Stimulated activated CD4-positive, alpha-beta T cell treated with anti-CD3 and anti-CD28 coated beads, Interleukin-15, amount 100 ng/mL, for 1 hour (primary cell): ENCODE measurements at places on chromosomes 7 and 10.

GRCh38 chr7:45460379-45460778 is 113.8 kb upstream of the ADCY1 start:
- DNase-seq: no peak

- DNase-seq: no peak
These were observed 354.2 kb downstream of the DNAJB6 start for GRCh38 chr7:157690833-157691585.

DNA sequence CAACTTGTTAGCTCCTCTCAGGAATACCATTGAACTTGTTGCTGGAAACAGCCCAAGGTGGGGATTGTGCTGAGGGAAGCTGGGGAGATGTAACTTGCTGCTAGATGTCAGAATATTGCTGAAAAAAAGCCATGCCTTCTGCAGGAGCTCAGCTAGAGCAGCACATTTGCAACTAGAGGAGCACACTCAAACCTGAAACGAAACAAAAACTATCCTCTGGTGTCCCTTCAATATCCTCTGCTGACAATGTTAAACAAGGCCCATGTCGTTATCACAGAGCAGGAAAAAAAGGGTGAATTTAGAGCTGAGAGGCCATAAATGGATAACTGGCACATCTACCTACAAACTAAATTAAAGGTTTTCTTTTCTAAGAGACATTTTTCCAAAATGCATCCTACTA is 53.7 kb upstream of the MACC1 start:
- DNase-seq: no peak

DNA sequence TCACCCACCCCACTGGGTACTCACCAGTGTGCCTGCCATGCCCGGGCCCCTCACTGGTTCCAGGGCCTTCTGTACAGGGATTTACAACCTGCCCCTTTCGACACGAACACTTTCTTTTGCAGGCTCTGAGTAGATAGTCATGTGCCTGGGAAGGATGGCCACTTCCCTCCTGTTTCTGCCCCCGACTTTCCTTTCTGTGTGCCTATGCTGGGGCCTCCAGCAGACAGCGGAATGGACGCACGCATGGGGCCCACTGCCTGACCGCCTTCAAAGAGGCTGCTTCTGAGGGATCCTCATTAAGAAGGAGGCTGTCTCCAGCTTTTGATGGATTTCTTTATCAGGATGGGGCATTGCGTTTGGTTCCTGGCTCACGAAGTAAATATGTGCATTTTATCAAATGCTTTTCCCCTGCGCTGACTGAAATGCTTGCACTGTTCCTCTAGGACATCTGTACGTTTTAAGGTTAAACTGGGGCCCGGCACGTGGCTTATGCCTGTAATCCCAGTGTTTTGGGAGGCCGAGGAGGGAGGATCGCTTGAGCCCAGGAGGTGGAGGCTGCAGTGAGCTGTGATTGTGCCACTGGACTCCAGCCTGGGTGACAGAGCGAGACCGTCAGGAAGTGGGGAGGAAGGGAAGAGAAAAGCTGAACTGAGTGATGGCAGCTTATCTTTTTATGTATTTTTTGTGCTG is 29.4 kb upstream of the NKX6-2 start:
- no peak for DNase-seq

DNA sequence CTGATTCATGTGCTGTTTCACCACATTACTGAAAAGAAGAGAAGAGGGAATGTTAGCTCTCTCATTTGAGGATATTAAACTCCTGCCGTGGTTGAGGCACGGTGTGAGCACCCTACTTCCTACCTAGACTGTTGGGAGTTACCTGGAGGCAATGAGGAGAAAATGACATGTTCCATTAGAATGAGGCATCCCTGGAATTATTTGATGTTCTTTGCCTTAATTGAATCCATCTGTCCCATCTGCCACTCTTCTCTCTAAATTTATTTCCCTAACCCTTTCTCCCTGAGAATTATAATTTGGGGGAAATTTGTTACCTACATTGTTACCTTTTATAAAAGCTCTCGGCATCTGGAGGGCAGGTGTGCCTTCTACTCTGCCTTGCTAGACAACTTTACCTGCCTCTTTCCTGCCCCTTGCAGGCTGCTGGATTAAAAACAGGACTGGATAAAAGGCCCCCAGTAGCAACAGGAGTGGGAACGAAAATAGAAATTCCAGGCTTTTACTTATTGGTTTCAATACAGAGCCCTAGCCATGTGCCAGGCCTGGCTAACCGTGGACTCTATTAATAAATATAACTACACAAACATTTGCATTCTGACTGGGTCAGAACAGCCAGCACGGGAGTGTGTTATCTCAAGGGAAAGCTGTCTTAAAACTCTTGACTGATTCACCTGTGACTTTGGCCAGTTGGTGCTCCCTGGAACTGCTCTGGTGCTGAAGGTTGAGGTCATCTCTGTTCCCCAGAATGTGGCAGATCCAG is 4.4 kb upstream of the ATXN7L1 start:
- no peak for DNase-seq

GRCh38 chr10:126895214-126895781 is 9.9 kb upstream of the DOCK1 start:
- DNase-seq: no peak

GRCh38 chr7:38425509-38425908 is 152.1 kb upstream of the TARP start:
- DNase-seq: no peak
